ENCODE measurements at places on chromosomes 5 and 9.

GRCh38 chr5:137739737-137740136, 3.8 kb upstream of the KLHL3 start:
- no peak for DNase-seq

- no peak for DNase-seq
Measured at GRCh38 chr9:5593904-5594303, 35.0 kb upstream of the RIC1 start.

- DNase-seq, result no peak
Measured at GRCh38 chr5:19927919-19928318, 60.1 kb downstream of the CDH18 start.

DNA sequence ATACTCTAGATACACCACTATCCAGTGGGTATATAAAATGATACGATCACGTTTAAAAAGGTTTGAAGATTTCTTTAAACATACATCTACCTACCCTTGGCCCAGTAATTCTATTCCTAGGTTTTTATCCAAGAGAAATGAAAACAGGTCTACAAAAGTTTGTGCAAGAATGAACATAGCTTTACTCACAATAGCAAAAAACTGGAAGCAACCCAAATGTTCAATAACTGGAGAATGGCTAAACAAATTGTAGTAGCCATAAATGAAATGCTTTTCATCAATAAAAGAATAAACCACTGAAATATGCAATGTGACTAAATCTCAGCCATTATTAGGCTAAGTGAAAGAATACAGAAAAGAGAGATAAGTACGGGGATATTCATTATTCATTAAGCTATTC, 438.9 kb downstream of the ARHGEF28 start:
- no peak for DNase-seq

Measured in stimulated activated CD8-positive, alpha-beta memory T cell treated with anti-CD3 and anti-CD28 coated beads, Interleukin-7, amount 100 ng/mL, for 1 hour (primary cell).